ENCODE measurements at places on chromosomes 5 and 9.
A peak's percentile ranks its signal among the peaks of the same experiment; 100 is the strongest.

DNA sequence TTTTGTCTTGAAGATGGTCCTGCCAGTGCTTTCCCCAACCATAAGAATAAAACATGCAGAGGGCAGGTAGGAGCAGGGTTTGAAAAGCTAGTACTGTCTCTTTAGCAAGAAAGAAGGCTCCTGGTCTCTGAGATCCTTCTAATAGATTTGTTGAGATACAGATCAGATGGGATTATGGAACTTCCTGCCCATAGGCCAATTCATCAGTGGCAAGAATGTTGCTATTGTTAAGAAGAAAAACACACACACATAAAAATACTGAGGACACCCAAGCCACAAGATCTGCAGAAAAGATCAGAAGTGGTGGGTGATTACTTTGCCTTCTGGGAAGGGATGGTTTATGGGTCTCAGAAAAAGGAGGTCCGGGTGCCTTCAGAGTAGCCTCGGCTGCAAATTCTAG is 59.8 kb downstream of the TNC start:
- DNase-seq = no peak

GRCh38 chr9:123742009-123742767 is 187.7 kb downstream of the DENND1A start:
- no peak for DNase-seq

GRCh38 chr9:104068546-104068945 is 25.6 kb upstream of the SMC2 start:
- DNase-seq = no peak

- DNase-seq = no peak
Observed at GRCh38 chr5:85512896-85513295, 1104.8 kb upstream of the COX7C start.

DNA sequence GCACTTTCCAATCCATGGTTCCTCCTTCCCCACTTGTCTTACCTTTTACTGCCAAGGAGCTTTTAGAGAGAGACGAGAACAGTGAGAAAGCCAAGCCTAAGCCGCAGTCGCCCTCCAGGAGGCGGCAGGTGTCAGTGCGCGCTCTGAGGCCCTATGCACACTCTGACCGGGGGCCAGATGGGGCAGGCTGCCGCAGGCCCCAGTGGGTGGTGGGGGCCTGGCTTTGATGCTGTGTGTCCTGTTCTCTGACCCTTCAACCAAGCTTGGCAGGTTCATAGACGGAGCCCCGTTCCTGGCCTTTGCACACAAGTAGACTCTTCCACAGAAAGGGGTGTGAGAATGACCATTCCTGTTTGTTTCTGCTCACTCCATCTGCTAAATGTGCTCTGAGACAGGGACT is 77.3 kb downstream of the WNK2 start:
- peak; percentile 25 for DNase-seq

DNA sequence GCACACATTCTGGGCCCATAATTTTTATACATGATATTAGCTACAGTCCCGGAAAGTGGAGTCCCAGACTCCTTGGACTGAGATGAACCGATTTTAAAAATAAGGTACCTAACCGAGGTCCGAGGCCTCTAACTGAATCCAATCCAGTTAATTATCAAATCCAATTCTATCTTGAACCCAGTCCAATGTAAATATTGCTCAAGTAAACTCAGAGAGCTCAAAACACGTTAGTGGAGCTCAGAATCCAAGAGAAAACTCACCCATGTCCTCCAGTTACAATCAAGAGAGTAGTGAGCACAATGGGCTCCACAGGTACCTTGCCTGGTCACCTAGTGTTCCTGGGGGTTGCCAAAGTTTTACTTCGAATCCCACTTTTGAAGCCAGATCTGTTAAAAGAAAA is 37.9 kb upstream of the DIRAS2 start:
- DNase-seq = no peak

GRCh38 chr9:35798658-35799374 is 7.4 kb downstream of the NPR2 start:
- no peak for DNase-seq

GRCh38 chr5:112772124-112772523 is 34.4 kb downstream of the APC start:
- DNase-seq = no peak

DNA sequence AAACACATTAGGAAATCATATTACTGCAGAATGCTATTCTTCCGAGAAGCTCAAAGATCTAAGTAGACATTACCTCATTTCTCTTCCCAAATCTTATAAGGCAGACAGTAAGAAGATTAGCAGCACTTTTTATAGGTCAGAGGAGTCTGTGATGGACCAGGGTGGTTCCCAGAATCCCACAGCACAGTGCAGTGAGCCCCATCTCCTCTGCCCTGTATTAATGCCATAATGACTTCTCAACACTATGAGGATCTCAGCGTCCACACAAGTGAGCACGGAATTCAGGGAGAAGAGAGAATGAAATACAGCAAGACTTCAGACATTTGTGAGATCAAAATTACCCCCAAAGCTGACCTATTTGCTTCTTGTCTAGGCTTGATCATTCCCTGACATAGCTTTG is 49.9 kb downstream of the PRUNE2 start:
- no peak for DNase-seq

GRCh38 chr5:35884191-35884769 is 27.6 kb downstream of the IL7R start:
- DNase-seq = no peak

- DNase-seq = no peak
Observed at GRCh38 chr5:138737494-138738265, 15.5 kb upstream of the CTNNA1 start.

- DNase-seq = no peak
Observed at GRCh38 chr9:99954819-99955218, 48.4 kb downstream of the STX17 start.

DNA sequence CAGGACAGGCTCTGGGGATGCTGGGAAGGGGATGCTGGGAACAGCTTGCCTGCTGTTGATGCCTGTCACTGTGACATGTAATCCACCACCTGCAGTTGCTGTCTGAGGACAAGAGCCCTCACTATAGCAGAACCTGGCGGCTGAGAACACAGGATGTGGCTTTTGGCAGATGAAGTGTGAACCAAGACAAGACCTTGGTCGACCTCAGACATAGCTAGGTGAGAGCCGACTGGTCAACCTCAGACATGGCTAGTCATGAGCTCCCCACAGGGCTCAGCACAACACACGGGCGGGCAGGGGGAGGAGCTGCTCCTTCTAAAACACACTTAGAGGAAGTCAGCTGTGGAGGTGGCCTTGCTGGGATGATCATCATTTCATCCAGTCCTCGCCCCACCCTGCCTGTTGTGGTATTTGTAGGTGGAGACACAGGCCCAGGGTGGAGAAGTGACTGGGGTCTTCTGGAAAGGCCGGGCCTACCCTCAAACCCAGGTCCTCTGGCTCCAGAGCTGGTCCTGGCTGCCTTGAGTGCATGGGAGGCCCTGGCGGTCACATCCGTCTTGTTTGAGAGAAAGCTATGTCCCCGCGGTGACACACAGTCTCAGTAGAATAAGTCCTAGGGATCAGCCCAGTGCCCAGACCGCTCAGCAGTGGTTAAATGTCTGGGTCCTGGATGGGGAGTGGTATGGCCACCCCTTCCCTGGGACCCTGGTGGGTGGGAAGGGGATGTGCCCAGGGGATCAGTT is 6.1 kb downstream of the SUSD3 start:
- peak; percentile 45 for DNase-seq
